Uterus (tissue), 4 donors: ENCODE measurements at places on chromosomes 7 and 10.

DNA sequence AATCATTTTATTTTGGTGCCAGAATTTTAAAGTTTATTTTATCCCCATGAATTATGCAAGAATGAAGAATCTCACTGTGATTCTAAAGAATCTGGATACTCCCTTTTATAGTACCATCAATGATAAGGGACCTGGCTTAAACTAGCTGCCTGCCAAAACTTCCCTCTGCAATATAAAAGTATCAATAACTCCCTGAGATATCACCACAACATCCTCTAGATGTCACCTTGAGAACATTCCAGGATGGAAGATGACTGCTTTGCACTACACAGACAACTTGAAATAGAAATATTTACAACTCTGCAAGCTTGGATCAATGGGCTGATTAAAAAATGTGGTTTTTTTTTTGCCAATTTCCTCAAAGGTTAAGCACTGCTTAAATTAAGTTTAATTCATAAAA lies 142.1 kb downstream of the SLC25A13 start:
- DNase-seq: no peak

DNA sequence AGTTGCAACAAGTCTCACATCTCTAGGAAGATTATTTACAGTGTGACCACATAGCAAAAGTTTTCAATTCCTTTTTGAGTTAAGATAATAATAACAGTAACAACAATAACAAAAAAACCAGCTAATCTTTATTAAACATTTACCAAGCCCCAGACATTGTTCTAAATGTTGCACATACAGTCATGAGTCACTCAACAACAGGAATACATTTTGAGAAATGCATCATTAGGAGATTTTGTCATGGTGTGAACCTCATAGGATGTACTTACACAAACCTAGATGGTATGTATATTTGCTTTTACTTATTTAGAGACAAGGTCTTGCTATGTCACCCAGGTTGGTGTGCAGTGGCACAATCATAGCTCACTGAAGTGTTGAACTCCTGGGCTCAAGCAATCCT lies 52.0 kb downstream of the SPAM1 start:
- DNase-seq: no peak

GRCh38 chr10:48498940-48499510 lies 105.8 kb downstream of the ARHGAP22 start:
- no peak for DNase-seq

DNA sequence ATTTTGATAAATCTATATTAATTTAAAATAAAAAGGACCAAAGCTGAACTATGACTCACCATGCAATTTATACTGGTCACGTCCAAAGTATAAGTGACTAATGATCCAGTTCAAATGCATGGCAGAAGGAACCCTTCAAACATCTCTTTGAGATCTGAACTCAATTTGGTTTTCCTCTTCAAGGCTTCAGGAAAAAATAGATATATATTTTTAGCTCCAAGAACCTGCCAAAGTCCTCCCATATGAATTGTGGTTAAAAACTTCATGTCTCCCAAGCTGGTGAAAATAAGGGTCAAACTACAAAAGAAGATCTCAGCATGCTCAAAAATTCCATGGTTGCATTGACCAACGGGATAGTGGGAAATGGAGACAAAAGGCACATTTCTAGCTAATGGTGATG lies 34.6 kb upstream of the PDE1C start:
- no peak for DNase-seq

GRCh38 chr10:5582736-5583135 lies 58.0 kb downstream of the CALML3 start:
- DNase-seq: no peak

DNA sequence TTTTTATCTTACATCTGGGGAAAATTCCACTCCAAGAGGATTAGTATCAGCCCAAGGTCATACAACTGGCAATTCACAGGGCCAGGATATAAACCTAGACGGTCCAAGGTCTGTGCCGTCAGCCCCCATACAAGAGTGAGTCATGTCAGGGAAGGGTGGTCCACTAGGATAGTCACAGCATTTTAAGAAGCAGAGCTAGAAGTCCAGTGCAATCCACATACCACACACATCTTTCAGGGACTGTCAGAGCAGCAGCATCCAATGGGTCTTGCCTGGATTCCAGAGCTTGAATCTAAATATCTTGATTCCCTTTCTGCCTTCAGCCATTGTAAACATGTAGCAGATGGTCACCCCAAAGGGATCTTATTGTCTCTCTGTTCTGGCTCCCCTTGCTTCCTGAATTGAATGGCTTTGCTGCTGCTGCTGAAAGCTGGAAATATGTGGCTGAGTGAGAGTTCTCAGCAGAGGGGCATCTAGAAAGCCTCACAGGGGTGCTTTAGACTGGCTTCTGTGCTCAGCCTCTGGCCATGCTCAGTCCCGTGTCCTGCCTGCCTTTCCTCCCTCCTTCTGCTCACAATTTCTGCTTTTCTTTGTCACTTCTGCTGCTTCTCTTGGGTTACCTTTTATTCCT lies 9.9 kb upstream of the OR6V1 start:
- DNase-seq: no peak

- DNase-seq: no peak
Observed at GRCh38 chr10:22640359-22640758, 74.0 kb downstream of the PIP4K2A start.

DNA sequence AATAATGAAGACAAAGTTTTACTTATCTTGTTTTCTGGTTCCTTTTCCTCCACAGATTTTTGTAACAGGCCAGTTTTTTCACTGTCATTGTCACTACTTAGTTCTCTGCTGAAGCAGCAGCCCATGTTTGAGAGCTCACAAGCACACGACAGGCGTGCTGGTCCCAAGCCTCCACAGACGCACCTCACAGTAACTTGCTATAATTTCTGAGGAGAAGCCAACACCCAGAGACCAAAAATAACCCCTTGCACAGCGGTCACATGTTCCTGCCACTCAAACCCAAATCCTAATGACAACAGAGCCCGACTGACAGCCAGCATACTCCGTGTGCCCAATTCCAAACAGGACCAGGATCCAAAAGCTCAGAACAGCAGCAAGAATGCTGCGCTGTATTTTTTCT lies 58.5 kb downstream of the LARP4B start:
- DNase-seq: no peak

GRCh38 chr7:47951374-47951773 lies 3.1 kb upstream of the PKD1L1 start:
- no peak for DNase-seq

- no peak for DNase-seq
Observed at GRCh38 chr10:52491246-52491995, 177.3 kb downstream of the DKK1 start.

- DNase-seq: no peak
Observed at GRCh38 chr10:91935886-91936285, 12.3 kb downstream of the BTAF1 start.

DNA sequence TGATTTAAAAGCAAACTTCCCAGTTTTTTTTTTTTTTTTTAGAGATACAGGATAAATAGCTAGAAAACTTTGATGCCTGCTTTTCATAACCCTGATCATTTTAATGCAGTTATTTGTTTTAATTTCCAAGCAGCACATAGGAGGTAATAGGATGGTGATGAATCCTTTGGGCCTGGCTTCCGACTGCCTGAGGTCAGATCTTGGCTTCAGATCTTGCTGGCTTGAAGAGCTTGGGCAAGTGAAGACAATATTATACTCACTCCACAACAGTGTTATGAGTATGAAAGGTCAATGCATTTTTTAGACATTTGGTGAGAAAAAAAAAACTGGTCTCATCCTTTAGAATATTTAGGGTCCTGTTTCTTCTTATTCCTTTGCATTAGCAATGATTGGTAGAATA lies 124.8 kb upstream of the PRKCQ start:
- DNase-seq: no peak

GRCh38 chr10:133185916-133186315 lies 25.9 kb downstream of the KNDC1 start:
- DNase-seq: no peak

DNA sequence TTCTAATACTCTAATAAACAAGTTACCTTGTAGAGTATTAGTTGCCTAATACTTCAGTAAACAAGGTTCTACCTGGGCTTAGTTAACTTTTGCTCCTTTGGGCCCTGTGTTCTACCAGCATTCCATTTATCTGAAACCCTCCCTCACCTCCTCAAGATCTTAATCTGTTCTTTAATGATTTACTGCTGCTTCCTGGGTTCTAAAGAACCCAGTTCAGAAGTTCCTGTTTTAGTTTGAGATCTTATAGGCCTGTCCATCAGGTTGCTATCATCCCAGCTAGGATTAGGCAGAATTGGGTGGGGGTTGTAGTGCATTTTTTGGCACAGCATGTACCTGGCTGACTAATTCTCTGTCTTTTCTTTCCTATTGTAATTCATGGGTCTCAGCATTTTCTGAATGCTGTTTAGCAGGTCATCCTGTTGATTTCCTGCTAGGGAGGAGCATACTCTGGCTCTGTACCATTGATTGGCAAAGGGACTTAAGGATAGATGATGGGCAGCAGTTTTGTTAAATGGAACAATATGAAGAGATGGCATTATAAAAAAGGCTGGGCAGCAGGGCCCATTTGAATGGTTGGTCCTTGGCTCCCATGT lies 53.7 kb upstream of the TMEM248 start:
- DNase-seq: no peak

DNA sequence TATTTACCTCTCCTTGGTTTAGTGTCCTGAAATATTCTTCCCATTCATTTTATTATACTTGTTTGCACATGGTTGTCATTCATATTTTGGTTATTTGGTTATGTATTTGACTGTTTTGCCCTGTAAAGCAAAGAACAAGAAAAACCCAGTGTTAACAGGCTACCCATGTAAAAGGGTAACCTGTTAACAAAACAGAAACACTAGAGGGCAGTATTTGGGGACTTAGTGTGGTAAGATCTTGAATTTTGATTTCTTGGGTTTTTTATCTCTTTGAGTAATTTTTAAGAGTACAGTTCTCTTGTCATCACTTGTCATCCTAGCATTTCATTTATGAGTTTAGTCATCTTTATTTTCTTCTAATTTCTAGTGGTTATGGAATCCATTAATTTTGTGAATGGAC lies 51.3 kb downstream of the POLL start:
- DNase-seq: no peak

- DNase-seq: no peak
Observed at GRCh38 chr7:12474035-12474434, 70.4 kb upstream of the VWDE start.
